Activated naive CD4-positive, alpha-beta T cell treated with anti-CD3 and anti-CD28 coated beads for 36 hours (primary cell): ENCODE measurements at places on chromosomes 1 and 21.

GRCh38 chr1:110058591-110058990 is 11.9 kb downstream of the ALX3 start:
- no peak for DNase-seq

DNA sequence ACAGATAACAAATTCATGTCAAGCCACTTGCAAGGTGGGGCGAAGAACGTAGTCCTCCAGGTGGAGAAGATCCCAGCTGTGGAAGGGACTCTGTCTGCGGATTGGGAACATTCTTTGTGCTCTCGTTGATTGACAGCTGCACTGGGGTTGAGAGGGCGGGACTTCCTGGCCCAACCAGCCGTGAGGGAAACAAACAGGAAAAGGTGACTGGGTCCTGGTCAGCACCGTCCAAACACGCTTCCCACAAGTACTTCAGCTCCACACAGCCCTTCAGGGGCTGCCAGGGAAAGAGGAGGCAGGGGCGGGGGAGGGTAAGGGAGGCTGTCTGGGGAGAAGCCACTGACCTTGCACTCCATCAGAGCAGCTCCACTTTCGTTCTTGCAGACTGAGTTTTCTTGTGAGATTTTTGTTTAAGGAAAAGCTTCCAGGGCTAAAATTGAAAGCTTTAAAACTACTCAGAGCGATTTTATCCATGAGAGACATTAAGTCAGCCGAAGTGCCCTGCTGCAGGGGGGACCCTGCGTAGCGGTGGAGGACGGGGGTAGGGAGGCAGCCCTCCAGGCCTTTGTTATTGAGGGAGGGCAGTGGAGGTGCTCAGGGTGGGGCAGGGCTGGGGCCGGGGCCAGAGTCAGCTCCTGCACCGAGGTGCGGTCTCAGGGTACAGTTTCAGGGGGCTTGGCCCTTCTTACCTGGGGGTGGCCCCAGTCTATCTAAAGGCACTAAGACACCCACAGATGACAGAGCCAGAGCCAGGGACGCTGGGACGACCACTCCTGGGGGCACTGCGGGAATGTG is 21.6 kb upstream of the STUM start:
- DNase-seq = no peak

GRCh38 chr21:44425307-44425894 is 29.9 kb upstream of the LRRC3 start:
- no peak for DNase-seq

DNA sequence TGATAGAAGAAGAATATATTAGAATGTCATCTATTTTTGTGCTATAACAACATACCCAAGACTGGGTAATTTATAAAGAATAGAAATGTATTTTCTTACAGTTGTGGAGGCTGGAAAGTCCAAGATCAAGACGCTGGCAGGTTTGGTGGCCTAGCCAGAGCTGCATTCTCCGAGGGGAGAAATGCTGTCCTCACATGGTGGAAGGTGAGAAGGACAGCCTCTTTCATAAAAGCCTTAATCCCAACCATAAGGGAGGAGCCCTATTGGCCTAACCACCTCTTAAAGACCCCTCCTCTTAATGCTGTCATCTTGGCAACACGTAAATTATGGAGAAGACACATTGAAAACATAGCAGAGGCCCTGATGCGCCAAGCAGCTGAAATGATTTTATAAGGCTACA is 60.1 kb upstream of the KAZN start:
- no peak for DNase-seq

DNA sequence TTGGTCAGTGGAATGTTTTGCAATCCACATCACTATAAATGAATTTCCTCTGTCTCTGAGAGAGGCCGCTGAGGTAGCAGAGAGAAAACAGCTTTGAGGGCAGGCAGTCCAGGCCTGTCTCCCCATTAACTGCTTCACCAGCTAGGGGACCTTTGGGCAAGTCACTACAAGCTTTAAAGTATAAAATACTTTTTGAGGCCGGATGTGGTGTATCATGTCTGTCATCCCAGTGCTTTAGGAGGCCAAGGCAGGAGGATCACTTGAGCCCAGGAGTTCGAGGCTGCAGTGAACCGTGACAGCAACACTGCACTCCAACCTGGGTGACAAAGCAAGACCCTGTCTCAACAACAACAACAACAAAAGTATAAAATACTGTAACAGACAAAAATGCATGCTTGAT is 6.4 kb downstream of the IL6R start:
- no peak for DNase-seq

GRCh38 chr1:30135698-30136097 is 587.7 kb downstream of the MATN1 start:
- no peak for DNase-seq

DNA sequence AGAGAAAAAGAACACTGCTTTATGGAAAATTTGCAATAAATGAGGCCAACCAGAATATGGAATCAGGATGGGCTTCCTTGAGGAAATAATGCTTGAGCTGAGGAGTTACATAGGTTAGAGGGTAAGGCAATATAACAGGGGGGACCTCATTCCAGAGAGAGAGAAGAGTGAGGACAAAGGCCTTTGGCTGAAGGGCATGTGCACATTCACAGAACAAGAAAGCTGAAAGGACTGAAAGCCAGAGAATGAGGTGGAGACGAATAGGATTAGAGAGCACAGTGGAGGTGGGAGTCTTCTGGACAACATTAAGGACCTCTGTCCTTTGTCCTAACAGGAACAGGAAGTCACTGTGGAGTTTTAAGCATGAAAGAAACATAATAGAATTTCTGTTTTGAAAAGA is 60.7 kb upstream of the MROH9 start:
- DNase-seq = no peak

DNA sequence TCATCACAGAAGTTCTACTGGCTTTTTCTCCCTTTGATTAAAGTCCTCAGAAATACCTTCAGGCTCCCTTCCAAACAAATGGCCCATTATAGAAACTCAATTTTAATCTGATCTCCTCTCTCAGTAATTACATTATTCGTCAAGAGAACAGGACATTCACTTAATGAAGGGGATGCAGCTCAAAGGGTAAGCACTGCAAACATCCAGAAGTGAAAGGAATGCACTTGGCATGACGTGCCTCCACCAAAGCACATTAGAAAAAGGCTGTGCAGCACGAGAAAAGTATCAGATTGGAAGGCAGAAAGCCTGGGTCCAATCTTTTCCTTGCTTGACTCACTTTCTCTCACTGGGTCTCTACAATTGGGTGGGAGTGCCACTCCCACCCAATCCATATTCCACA is 222.6 kb upstream of the BEND5 start:
- no peak for DNase-seq

DNA sequence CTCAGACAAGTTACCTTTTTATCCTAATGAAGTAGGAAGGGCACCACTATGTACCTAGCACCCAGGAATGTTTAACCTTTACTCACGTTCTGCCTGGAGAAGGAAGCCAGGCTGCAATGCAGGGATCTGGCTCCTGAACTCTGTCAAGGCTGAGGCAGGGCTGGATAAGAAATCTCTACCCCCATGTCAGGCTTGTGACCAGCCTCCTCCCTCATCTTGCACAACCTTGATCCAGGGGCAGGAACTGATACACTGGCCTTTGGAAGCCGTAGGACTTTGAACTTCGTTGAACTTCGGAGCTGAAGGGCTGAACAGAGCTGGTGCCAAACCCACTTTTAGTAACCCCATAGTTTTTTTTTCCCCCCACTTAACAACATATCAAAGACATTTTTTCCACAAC is 8.0 kb upstream of the AKR1A1 start:
- DNase-seq = no peak

- no peak for DNase-seq
Observed at GRCh38 chr1:56068908-56069307, 510.5 kb downstream of the PLPP3 start.

DNA sequence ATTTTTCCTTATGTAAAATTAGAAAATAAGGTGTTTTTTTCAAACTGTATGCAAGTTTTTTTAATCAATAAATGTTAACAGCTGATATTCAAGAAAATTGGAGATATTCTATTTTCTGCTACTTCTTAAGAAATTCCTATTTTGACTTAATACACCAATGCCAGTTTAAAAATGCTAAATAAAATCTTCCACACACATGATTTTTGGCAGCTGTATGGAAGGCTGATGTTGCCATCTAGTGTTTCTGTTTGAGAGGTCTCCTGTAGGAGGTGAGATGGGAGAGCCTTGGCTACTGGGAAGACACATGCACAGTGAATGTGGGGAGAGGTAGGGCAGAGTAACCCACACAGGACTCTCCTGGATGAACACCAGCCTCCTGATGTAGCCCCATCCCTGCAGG is 29.2 kb upstream of the OR2B11 start:
- DNase-seq = peak; percentile 37

GRCh38 chr1:47948126-47948525 is 49.1 kb downstream of the TRABD2B start:
- no peak for DNase-seq

- DNase-seq = no peak
Observed at GRCh38 chr1:20480951-20481617, 4.9 kb downstream of the CAMK2N1 start.

DNA sequence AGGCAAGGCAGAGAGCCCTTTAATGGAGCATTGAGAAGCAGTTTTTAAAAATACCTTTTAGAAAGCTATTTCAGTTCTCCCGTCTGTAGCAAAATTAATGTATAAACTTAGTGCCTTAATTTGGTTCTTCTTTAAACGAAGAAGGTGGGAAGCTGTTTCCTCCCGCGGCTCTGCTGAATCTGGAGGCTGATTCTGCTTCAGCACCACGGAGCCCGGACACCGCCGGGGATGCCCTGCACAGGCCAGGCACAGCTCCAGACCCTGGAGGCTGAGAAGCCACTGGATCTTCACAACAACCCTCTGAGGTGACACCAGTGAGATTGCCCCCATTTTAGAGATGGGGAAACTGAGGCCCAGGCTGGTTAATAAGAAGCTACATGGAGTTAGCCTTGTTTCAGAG is 175.8 kb upstream of the VAMP3 start:
- no peak for DNase-seq

GRCh38 chr21:31386006-31386405 is 41.9 kb upstream of the TIAM1 start:
- DNase-seq = no peak

DNA sequence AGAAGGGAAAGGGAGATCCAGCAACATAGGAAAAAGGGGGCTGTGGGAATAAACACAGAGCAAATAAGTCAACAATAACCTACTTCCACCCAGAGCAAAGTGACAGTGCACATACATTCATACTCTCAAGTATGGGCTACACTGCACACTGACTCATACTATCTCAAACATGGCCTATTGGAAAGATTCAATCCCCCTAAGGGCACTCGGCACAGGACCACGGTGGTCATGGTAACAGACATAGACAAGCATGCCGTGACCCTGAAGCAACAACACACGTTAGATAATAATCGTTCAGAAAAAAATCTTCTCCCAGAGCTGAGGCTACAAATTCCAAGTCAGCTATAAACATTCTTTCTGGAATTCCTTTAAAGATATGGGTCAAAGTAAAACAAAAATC is 16.8 kb upstream of the JAK1 start:
- DNase-seq = no peak
